Breast epithelium (tissue), 4 donors: ENCODE measurements at places on chromosomes 5 and 9.

- no peak for DNase-seq
Measured at GRCh38 chr5:76144513-76145274, 61.5 kb downstream of the SV2C start.

- no peak for DNase-seq
Measured at GRCh38 chr5:110917161-110917875, 154.2 kb upstream of the TSLP start.

DNA sequence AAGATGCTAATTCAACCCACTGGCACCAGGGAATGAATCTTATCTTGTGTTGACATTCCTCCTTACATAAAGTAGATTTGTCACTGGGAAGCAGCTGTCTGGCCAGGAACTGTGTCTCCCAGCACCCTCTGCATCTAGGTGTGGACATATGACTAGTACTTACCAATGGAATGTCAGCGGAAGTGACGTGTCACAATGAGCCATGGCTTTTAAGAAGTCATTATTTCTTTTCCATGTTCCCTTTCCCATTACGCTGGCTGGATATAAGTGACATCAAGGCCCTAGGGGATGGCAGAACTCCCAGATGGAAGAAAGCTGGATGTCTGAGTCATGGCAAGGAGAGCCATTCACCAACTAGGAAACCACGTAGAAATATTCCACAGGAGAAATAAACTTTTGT, 84.7 kb upstream of the MAST4 start:
- no peak for DNase-seq

DNA sequence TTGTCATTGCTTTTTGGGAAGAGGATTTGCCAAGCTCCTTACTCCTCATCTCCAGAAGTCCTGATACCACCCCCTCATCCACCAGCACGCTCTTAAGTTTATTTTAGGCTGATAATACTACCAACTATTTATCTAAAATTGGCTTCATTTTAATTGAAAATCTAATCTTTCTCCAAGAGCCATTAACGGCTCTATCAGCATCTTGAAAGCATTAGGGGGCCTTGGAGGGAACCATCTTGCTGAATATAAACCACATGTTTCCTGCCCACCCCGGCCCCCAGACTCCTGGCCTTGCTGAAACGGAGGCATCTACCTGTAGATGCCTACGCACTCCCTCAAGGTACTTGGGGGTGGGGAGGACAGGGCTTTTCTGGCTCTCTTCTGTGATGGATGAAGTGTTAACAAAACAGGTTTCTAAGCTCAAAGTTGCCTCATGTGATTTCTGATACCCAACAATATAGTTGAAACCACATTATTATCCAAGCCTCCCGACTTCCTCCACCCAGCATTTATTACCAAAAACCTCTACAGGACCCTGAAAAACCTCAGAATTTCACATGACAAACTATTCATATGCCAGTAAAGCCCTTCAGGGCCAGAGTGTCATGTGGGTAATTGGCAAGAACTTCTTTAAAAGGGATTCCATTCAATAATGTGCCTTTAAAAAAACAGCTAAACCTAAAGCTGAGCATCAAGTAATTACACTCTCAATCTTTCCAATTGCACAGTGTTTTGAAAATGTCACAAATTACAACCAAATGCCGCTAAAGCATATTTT, 96.7 kb downstream of the SAXO1 start:
- no peak for DNase-seq

- DNase-seq, result no peak
Measured at GRCh38 chr5:56951126-56951945, 587 bp downstream of the MIER3 start.

DNA sequence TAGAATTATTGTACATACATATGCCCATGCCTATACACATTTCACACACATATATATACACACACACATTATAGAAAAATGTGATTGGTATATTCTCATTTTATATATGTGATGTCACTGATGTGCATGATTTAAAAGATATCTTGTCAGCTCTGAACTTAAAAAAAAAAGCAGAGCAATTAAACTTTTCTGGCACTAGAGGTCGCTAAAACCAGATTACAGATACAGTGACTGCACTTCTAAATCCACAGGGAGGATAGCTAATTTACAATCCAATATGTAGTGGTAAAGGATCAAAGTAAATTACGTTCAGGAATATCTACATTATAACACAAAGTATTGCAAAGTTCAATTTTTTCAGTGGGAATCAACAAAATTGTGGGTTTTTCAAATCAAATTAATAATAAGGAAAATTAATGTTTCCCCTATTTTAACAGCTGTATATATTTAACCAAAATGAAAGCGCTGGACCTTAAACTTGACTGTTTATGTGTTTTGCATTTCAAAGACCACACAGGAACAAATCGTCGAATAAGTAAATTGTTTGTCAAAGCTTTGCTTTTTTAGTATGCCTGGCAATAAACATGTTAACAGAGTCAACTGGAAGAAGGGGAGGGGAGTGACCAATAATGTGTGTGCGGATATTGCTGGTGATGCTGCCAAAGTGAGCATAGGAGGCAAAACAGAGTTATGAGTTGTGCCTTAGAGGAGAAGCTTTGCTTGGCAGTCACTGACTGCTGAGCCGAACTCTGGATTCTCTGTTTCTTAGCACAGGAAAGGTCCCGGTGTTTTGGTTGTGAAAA, 1201.4 kb upstream of the C9orf72 start:
- DNase-seq, result no peak

DNA sequence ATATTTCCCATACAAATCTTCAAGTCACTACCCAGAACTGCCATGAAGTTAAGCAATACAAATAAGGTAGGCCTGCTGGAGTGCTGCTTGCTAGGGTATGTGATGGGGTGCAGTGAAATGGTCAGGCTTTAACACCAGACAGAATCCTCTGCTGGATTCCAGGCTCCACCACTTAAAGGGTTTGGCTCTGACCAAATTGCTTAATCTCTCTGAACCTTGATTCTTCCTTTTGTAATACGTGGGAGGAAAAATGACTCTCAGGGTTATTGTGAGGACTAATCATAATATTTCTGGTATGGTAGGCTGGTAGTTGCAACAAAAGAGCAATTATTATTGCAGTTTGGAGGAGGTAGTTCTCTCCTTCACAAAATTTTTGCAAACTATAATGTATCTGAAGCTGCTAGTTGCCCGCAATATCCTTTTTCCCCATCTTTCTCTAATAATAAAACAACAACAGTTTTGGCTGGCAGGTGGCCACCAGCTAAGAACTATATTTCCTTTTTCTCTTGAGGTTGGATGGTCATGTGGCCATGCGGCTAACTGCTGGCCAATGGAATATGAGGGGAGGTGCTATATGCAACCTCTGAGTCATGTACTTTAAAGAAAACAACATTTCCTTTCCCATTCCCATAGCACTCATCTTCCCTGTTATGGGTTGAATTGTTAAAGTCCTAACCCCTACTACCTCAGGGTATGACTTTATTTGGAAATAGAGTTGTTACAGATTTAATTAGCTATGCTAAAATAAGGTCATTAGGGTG, 44.1 kb downstream of the CCL28 start:
- DNase-seq, result no peak

- DNase-seq, result no peak
Measured at GRCh38 chr5:109328626-109329025, 81.1 kb downstream of the PJA2 start.

DNA sequence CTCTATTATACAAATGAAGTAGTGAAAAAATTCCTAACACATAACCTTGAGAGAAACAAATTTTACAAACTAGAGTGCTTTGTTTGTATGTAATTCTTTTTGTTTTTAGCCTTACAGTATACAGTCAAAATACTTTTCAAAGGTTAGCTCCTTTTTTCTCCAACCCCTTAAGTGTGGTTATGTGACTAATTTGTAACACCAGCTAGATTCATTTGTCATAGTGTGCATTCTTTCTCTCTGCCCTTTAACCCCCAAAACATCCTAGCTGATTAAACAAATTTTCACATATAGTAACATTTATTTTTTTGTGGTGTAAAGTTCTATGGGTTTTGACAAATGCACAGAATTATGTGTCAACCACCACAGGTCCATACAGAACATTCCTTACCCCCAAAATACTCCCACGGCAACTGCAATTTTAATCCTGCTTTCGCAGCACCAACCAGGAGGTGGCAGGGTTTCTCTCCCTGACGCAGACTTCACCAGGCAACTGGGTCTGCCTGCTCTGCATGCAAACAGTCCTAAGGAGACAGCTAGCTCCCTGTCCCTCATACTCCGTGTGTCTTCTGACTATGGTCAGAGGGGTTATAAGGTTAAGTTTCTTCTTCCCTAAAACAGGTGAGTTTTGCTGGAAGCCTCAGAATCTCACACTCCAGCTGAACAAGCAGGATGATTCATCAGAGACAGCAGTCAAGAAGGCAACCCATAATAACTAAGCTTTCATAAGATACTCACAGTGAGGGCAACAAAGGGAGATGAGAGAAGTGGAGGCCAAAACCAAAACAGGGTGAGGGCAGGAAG, 44.5 kb upstream of the NR5A1 start:
- no peak for DNase-seq
